ENCODE measurements at places on chromosomes 16 and 17.

GRCh38 chr16:51544851-51545467 is 393.9 kb upstream of the SALL1 start:
- DNase-seq: no peak

DNA sequence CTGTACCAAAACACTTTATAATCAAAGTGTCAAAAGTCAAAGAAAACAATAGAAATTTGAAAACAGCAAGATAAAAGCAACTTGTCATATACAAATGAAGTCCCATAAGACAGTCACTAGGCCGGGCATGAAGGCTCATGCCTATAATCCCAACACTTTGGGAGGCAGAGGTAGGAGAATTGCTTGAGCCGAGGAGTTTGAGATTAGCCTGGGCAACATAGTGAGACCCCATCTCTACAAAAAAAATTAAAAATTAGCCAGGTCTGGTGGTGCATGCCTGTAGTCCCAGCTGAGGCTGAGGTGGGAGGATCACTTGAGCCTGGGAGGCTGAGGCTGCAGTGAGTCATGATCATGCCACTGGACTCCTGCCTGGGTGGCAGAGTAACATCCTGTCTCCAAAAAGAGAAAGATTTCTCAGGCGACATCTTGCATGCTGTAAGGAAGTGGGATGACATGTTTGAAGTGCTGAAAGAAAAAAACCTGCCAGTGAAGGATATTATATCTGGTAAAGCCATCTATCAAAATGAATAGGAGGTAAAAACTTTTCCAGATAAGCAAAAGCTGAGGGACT is 98.7 kb upstream of the NACA2 start:
- DNase-seq: no peak

GRCh38 chr17:76735006-76735405 is 2.1 kb downstream of the SRSF2 start:
- no peak for DNase-seq

GRCh38 chr17:11293480-11293879 is 52.5 kb downstream of the SHISA6 start:
- no peak for DNase-seq

DNA sequence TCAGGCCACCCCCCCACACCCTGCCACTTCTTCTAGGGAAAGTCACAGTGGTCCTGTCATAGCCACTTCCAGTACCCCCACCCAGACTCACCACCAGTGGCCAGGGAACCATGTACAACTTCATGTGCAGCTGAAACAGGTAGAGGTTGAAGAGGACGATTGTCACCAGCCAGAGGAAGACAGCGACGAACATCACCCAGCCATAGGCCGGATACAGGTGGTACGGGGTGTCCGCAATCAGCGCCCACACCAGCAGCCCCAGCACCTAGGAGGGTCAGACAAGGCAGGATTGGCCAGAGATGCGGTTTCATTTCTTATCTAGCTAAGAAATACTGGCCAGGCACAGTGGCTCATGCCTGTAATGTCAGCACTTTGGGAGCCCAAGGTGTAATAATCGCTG is 16.7 kb downstream of the ARL2BP start:
- no peak for DNase-seq

GRCh38 chr16:57358086-57358420 is 530 bp upstream of the CCL22 start:
- no peak for DNase-seq

- peak; percentile 95 for DNase-seq
Observed at GRCh38 chr16:71426069-71426879, 15.6 kb downstream of the TLE7 start.

DNA sequence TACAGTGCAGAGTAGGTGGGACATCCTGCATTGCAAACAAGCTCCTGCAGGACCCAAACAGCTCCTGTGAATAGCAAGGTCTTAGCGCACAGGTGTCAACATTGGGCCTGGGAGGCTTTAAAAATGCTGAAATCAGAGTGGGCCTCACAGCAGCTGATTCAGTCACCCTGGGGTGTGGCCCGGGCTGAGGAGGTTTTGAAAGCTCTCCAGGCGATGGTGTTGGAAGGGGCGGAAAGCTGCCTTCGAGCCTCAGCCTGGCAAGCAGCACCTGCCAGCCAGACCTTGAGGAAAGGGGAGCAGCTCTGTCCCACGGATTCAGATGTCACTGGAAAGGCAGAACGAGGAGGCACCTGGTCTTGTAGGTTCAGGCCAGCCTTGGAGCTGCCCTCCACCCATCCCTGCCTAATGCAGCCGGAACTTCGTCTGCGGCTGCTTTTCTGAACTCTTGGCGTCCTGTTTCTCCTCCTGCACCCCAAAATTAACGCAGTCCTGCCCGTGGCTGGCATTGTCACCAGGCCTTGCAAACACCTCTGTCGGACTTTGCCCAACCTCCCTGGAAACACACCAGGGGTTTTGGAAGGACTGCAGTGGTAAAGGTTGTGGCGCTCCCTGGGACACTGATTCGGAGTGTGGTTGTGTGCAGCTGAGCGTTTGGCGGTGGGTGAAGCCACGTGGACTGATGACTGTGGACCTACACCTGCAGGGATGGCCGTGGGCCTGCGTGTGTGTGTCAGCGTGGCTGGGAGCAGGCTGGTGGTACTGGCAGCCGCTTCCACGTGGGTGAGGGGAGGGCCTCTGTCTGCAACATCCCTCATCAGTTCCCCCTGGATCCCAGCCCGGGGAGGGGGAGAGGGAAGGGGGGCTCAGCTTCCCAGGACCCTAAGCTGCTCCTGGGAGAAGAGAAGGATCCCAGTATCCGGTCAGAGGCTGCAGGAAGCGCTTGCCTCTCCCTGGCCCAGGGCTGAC is 3.4 kb downstream of the NECAB2 start:
- no peak for DNase-seq

- no peak for DNase-seq
Observed at GRCh38 chr17:3914312-3914670, 2.0 kb downstream of the P2RX1 start.

- no peak for DNase-seq
Observed at GRCh38 chr17:78174346-78174869, 6.0 kb downstream of the SYNGR2 start.

DNA sequence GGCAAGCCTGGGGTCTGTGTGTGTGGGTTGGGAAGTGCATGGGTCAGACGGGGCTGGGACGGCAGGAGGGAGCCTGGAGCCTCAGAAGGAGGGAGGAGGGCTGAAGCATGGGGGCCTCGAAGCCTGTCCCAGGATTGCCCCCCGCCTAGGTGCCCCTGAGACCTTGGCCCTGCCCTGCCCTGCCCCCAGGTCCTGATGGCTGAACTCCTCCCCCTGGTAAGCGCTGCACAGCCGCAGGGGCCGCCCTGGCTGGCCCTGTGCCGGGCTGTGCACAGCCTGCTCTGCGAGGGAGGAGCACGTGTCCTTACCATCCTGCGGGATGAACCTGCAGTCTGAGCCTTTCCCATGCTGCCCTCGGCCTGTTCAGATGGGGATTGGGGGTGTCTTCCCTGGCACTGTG is 4.4 kb downstream of the TEDC2 start:
- DNase-seq: no peak

Data from DMS 273 treated with DMSO at 0.1 percent for 48 hours (cell line).